Stimulated activated naive CD4-positive, alpha-beta T cell (primary cell): ENCODE measurements at places on chromosomes 1 and 21.
A peak's percentile ranks its signal among the peaks of the same experiment; 100 is the strongest.

GRCh38 chr1:25675729-25676476 is 59.3 kb downstream of the MAN1C1 start:
- DNase-seq = peak; percentile 51

- DNase-seq = no peak
These were observed 9.0 kb upstream of the CGN start for GRCh38 chr1:151502035-151502700.

DNA sequence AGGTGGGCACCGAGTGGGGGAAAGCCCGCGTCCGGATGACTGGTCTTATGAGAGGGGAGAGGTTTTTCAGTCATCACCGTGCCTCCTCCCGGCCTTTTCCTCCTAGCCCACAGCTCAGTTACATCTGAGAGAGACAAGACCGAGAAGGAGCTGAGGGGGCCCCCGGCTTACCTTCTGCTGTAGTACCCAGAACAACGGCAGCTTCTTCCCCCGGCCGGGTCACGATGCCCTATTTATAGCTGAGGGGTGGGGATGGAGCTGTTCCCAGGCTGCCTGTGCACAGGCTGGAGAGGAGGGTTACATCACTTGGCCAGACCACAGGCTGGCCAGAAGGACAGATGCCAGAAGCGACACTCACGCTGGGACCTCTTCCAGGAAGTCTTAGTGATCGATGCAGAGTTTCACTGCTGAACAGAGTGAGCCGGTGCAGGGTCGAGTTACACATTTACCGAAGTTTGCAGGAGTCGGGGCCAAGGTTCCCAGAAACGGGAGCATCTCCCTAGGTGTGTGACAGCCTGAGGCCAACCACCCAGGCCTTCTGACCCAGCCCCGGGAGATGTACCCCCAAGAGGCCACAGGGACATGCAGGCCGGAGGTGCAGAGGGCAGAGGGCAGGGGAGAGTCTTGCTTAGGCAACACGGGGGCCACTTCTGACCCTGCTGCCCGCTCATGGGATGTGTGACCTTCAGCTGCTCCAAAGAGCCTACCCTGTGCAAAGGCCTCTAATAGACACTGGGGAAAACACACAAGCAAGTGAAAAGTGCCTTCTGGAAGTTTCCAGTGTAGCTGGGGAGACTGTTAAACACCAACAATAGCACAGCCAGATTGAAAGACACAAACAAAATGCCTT is at the start of gene AGT:
Gene AGT (minus strand): TSS at position 208 of the 850 bp plus-strand sequence. CDS start 3,299 bp downstream, outside the sequence.
- DNase-seq = no peak

GRCh38 chr1:93604411-93604810 is 77.2 kb downstream of the BCAR3 start:
- no peak for DNase-seq

GRCh38 chr1:101004061-101004460 is 21.5 kb downstream of the DPH5 start:
- DNase-seq = no peak

- no peak for DNase-seq
These were observed 14.8 kb upstream of the ETS2 start for GRCh38 chr21:38790961-38791360.

DNA sequence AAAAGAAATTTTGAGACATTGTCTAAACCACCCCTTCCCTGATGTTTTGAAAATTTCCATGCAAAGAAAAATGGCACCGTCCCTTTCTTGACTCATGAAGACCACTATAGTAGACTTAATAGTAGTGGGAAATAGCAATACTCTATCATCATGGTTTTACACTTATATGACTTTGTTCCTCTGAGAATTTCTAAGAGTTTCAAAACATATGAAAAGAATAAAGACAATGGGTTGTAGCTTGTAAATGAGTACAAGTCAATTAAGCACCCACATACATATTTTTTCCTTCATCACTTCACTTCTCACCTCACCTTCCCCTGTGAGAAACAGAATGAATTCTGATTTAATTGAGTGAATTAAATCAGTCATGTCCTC is 151.7 kb downstream of the LYPLAL1 start:
- no peak for DNase-seq

DNA sequence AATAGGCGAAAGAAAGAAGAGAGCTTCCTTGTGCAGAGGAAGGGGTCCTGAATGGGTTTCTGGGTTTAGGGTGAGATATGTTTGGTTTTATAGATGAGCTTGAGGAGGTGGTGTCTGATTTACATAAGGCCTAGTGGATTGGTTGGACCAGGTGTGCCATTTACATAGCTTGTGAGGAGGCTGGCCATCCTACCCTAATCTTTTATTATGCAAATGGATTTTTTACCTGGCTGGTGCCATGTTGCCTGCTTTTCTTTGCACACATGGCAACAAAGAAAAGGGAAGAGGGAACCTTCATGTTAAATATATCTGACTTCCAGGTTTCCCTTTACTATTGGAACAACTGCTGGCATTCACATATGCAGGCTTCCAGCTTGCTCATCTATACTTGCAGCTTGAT is 585.3 kb downstream of the PTPRU start:
- no peak for DNase-seq

- no peak for DNase-seq
These were observed 42.4 kb downstream of the C1orf87 start for GRCh38 chr1:60031146-60031545.

DNA sequence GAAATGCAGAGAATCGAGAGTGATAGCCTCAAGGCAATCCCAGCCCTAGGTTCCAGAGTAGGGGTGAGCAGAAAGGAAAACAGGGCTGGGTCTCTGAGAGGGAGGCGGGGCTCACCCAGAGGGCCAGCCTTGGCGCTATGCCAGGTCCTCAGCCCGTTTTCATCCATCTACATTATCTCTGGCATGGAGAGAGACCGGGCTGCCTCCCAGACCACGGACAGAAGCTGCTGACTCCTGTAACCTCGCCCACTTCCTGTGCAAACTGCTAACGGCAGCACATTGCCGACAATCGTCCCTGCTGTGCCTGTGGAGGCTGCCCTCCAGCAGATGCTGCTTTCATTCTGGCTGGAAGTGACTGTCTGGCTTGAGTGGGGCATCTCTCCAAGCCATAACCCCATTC is 569.1 kb downstream of the NPHP4 start:
- no peak for DNase-seq

GRCh38 chr1:102120910-102121309 is 124.2 kb upstream of the OLFM3 start:
- no peak for DNase-seq

DNA sequence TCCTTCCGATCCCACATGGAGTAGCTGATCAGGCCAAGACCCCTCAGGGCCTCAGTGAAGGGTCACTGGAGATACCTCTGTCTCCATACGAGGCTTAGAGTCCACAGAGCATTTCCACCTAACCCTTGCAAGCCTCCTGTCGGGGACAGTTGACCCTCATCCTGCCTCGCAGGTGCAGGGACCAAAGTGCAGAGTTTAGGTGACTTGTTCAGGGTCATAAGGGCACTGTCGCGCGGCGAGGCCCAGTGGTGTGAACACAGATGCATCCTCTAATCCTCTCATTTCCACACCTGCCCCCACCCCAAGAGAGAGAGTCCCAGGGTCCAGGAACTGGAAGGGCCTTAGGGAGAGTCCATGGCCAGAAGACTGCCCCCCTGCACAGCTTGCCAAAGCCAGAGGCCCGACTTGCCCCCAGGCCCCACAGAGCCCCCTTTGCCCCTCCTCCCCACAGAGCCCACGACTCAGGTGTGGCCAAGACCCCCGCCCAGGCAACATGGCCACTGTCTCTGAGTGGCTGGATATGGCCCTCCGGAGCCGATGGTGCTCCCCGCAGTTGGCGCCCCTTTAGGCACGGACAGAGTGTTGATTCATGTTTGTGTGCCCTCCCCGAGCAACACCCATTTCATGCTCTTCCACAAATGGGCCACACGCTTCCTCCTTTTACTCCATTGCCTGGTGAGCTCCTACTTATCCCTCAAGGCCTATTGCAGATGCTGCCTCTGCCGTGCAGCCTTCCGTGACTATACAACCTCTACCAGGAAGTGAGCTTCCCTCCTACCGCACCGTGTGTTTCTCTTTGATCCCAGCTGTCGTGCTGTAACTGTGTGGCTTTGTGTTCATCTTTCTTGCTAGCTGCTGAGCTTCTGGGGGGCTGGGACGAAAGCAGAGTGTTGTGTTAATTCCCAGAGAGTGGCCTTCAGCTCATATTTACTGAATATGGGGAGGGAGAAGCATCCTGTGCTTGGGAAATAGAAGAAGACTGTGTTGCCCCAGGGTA is 1.7 kb downstream of the TRPM2 start:
- DNase-seq = peak; percentile 16

GRCh38 chr1:224450561-224451350 is 16.2 kb upstream of the WDR26 start:
- no peak for DNase-seq

DNA sequence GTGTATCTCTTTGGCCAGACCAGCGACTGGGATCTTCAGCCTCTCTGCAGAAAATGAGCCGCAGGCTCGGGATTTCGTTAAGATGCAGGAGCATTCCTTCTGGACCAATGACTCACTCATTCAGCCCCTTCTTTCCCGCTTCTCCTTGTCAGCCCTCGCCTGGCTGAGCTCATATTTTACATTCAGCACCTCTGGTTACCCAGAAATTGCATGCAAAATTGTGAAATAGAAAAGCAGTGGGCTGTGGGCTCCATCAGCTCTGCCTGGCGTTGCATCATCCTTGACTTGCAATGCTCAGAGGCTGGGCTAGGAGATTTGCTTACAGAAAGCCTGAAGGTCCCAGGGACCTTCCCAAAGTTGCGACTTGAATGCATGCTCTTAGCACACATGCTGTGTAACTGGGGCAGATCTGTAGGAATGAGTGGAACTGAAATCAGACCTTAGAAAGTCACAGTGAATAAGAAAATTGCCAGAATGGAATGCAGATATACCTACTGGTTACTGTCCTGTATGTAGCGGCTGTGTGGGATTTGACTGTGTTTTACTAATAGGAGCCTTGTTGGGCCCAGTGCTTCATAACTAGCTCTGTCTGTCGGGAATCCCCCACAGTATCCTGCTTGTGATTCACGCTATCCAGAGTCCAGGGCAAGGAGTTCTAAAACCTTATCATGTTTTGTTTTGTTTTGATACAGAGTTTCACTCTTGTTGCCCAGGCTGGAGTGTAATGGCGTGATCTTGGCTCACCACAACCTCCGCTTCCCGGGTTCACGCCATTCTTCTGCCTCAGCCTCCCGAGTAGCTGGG is 444.8 kb downstream of the KIF26B start:
- no peak for DNase-seq

DNA sequence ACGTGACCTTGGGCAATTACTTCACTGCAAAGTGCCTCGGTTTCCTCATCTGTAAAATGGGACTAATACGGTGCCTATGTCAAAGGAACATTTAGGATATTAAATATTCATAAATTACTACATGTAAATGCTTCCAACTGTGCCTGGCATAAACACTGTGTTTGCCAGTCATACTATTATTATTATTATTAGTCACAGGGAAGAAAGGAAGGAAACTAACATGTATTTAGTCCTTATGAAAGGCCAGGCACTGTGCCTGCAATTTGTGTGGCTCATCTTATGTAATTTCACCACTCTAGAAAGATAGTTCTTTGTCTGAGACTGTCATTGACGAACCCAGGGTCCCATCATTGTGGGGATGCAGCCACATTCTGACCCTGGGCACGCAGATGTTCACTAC is 45.0 kb downstream of the EPHB2 start:
- no peak for DNase-seq

DNA sequence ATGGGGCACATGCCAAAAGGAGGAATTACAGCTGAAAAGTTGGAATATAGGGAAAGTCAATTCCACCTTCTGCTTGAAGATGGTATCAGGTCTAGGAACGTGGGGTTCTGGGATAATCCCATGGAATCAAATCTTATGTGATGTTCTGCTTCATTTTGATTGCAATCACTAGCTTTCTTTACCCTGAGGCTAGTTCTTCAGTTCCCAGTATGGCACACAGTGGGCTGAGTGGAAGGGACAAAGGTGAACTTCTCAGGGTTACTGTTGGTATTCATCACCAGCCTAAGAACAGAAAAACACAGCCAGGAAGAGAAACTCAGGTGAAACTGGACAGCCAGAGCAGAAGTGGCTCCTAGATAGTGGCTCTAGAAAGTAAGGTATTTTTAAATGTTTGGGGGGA is 117.8 kb downstream of the TNFSF18 start:
- no peak for DNase-seq

DNA sequence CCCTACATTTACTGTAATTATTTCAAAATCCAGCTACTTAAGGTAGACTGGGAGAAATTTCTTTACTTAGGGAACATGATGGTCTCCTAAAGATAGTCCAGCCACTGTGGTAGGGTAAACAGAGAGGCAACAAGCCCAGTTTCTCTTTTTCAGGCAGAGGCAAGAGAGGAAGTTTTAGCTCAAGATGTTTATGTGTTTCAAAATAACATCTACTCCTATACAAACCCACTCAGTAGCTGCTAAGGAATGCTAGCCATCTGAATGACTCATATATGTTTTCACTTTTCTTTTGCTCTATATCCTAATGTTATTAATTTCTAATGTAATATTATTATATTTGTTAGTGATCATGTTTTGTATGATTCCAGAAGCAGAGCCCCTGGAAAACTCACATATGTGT is 856.6 kb downstream of the PLA2G4A start:
- no peak for DNase-seq

GRCh38 chr1:228530086-228530758 is 43.0 kb downstream of the RNF187 start:
- no peak for DNase-seq

GRCh38 chr1:15916417-15916816 is 59.5 kb downstream of the ZBTB17 start:
- no peak for DNase-seq

DNA sequence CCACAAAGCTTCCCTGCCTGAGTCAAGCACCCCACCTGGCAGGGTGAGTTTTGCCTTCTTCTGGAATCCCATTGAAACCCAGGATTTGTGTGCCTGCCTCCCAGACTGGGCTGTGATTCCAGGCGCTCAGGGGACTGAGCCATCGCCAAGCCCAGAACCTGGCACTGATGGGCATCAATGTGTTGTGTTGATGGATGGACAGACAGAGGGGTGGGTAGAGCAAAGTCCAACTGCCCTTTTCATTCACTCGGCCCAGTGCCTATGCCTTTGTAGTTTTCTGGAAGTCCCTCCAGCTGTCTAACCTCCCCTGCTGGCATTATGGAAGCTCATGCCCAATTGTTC is 66.0 kb upstream of the LAPTM5 start:
- no peak for DNase-seq

DNA sequence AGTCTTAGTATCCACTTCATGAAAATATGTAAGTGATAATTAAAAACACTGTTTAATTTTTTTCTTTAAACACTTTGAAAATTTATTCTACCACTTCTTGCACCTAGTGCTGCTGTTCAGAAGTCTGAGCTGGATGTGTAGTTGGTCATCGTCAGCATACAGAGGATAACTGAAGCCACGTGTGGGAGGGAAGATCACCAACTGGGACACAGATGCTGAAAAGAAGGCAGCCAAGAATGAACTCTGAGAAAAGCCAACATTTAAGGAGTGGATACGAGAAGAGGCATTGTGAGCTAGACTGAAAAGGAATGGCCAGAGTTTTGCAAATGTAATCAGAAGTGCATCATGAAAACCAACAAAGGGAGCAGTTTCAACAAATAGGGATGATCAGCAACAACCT is 24.6 kb upstream of the CLCA4 start:
- DNase-seq = no peak

DNA sequence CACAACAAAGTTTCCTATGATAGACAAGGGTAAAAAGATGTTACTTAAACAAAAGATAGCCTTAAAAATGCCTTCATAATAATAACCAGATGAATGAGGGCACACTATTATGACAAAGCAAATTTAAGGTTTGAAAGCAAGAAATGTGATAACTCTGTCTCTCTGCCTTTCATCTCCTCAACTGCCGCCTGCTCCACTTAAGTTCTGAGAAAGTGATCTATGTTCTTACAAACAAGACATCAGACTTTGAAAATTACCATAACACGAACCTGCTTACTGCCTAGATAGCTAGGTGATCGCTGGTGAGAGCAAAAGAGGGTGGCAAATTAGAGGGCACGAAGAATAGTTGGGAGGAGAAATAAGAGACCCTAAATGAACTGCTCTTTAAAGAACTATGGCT is 13.2 kb downstream of the C21orf91 start:
- DNase-seq = no peak
